ENCODE measurements at places on chromosomes 12 and 14.

GRCh38 chr14:99028041-99028440 lies 244.0 kb downstream of the BCL11B start:
- no peak for DNase-seq

DNA sequence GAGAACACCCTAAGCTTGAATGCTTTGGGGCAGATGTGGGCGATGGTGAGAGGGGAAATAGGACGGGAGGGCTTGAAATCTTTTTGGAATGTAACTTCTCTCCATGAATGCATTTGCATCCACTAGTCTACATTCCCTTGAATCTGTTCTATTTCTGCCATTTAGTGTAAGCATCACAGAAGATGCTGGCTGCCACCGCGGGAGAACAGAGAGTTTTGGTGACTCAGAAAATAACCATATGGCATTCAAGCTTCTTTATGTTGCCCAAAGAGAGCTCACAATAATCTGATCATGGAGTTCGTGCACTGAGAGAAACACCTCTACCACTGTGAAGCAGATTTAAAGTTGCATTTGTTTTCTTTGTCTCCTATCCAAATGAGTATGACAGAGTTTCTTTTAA lies 52.6 kb upstream of the OTX2 start:
- no peak for DNase-seq

GRCh38 chr12:56462565-56462964 lies 5.8 kb upstream of the SPRYD4 start:
- DNase-seq, result no peak

- DNase-seq, result no peak
Observed at GRCh38 chr12:57148469-57149244, 1.2 kb upstream of the LRP1-AS start.

DNA sequence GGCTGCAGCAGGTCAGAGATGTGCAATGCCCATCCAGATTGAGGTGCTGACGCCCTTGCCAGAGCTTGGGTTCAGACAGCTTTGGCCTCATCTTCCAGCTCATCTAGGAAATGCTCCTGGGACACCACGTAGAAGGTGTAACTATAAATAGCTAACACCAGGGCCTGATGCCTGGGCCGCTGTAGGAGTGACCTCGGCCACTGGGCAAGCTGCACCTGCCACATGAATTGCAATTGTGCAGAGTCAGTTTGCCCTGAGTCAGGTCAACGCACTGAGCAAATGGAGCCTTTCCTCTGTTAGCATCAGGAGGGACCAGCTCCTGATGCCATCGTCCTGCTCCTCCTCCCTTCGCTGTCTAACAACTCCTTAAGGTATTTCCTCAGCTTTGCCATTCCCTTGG lies 17.4 kb upstream of the DNM1L start:
- no peak for DNase-seq

GRCh38 chr12:121176826-121177529 lies 33.0 kb upstream of the P2RX4 start:
- no peak for DNase-seq

DNA sequence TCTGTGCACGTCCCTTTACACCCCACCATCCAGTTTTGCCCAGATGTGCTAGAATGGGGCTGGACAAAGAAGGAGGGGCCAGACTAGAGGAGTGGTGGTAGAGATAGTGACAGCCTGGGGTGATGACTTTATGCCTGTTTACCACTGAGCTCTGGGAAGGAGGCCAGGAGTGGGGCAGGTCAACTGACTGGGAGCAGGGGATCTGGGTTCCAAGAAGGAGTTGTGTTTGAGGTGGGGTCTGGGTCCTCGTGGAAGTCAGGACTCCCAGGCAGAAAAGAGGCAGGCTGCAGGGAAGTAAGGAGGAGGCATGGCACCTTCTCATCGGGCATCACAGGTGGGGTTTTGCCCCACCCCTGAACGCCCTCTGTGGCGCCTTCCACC lies 315 bp downstream of the LTB4R2 start:
- no peak for DNase-seq

DNA sequence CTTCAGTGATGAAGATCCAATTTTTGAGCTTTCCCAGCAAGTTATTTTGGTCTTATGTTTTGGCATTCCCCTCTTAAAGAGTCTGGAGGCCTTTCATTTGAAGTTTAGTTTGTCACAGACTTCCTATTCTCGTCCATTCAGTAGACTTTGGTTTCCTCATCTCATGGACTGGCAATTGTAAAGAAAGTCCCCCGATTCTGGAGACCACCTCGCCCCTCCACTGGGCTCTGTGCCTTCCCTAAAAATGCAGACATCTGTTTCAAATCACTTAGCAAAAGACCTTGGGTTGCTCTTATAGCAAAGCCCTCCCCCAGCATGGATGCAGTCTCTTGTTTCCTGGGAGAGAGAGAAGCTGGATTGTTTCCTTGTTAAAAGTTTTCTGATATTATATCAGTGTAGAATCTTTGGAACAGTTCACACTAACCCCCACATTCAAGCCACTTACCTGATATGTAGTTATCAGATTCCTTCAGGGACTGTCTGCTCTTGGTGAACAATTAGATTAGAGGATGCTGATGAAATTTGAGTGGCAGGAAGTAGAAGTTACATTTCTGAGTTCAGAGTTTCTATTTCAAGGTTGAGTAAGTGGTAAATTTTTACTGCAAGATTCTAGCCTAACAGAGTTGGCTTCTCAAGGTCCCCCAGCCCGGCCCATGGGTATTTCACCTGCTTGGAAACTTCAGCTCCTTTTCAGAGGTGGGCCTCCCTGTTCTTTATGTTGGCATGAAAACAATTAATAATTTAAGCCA lies 56.3 kb downstream of the PLXNC1 start:
- no peak for DNase-seq

GRCh38 chr14:59283361-59283760 lies 94.9 kb downstream of the DAAM1 start:
- no peak for DNase-seq

DNA sequence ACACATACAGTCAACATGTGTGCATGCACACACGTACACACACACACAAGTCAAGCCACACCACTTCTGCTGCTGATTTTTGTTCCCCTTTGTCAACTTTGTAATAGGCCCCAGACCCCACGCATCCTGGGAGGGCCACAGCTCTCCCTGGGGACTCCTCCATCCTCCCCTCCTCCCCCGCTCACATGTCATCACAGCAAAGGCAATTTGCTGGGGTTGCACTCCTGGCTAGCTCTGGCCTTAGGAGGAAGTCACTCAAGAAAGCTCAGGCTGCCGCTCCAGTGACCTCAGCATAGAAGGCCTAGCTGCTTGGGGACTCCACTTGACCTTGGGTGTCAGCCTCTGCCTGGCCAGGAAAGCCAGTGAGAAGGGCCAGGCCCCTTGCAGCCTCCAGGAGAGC lies 27.2 kb downstream of the NGB start:
- DNase-seq, result no peak

DNA sequence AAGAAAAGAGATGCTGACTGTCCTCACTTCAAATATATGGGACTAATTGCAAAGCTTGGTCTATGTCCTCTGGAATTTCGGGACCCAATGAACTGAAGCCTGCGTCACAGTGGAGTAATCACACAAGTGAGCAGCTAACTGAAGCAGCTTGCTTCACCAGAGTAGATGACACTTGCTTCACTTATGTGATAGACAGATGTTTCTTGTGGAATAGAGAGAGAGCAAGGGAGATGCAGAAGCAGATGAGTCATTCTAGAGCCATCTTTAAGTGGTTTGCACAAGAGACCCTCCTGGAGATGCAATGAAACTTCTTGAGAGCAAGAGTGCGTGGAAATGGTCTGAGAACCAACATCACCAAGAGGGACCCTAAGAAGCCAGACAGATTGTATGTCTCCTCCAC lies 1537.1 kb upstream of the FLRT2 start:
- no peak for DNase-seq

DNA sequence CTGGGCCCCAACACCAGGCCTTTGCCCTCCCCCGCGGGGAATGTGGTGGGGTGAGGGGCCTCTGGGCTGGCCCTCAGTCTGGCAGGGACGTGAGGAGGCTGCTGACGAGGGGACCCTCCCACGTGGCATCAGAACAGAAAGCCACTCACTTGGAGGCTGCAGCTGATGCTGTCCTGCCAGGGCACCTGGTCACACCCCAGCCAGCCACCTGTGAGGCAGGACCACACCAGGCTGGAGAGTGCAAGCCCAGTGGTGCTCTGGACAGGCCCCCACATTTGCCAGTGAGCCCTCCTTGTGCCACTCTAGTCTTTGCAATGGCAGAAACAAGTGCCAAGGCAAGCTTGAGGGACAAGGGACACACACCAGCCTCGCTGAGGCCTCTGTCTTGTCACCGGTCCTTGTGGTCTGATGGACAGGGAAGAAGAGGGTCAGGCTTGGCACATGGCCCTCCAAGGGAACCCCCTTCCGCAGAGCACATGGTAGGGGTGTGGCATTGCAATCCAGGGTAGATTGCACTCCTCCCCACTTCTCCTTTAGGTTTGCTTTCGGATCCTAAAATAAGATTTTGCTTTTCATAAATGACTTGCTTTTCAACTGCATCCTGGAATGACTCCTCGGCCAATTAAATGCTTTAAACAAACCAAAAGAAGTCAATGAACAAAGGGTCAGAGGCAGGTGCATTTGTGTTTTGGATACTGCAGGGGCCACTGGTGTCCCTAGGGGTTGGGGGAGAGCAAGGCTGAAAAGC lies 53.7 kb downstream of the CCDC88C start:
- DNase-seq, result no peak

DNA sequence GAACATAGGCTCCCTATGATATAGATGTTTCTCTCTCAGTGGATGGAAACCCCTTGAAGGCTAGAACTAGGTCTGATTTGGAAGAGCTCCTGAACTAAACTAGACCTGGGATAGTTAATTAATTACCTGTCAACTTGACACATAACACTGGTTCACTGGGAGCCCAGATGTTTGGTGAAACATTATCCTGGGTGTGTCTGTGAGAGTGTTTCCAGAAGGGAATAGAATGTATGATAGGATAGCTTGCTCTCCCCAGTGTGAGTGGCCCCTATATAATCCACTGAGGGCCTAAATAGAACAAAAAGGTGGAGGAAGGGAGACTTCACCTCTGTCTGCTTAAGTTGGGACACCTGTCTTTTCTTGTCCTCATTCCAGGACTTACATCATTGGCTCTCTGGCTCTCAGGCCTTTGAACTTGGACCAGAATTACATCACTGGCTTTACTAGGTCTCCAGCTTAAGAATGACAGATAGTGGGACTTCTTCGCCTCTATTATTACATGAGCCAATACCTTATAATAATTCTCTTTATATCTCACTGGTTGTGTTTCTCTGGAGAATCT lies 194.1 kb downstream of the KTN1 start:
- no peak for DNase-seq

DNA sequence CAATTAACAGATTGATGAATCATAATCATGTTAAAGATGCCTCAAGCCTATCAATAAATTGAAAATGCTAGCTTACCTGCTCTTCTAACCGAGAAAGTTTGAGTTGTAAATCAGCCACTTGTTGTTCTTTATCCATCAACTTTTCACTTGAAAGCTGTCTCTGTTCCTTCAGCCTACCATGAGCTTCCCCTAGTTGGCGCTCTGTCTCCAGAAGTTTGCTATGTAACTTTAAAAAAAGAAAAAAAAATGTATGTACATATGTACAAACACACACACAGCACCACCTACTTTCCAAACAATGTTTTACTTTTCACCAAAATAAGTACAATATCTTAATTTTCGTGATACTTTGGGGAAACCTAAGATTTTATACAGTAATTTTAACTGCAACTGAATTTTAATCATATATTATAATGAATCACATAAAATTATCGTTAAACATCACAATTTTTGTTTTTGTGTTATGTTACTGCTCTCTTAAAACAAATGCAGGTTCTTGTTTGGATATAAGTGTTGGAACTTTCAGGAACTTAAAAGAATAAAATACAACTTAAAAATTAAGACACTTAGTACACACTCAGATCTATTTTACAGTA lies 101.2 kb downstream of the EEA1 start:
- DNase-seq, result no peak

- no peak for DNase-seq
Observed at GRCh38 chr12:126617312-126617711, 1552.1 kb downstream of the AACS start.

DNA sequence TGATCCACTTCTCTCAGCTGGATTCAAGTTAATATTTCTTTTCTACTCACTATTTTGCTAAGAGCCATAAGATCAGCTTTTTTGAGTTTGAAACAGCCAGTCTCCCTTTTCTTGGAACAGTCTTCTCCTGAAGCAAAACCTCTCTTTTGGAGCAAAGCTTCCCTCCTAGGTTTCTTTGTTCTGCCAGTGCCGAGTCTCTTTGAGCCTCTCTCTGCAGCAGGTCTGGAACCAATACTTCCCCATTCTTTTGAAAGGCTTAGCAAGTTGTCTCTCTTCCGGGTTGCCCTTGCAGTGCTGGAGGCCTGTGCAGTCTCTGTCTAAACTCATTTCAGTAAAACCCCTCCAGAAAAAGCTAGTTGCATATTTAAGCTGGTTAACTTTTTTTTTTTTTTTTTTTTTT lies 454.8 kb downstream of the NOVA1 start:
- no peak for DNase-seq

- no peak for DNase-seq
Observed at GRCh38 chr12:6868211-6869048, 1.1 kb downstream of the TPI1 start.

- no peak for DNase-seq
Observed at GRCh38 chr12:22008196-22008595, 37.8 kb upstream of the CMAS start.
